Stimulated activated CD4-positive, alpha-beta T cell treated with anti-CD3 and anti-CD28 coated beads, Interleukin-4, amount 100 ng/mL, for 1 hour (primary cell): ENCODE measurements at places on chromosomes 13 and 19.
A peak's percentile ranks its signal among the peaks of the same experiment; 100 is the strongest.

DNA sequence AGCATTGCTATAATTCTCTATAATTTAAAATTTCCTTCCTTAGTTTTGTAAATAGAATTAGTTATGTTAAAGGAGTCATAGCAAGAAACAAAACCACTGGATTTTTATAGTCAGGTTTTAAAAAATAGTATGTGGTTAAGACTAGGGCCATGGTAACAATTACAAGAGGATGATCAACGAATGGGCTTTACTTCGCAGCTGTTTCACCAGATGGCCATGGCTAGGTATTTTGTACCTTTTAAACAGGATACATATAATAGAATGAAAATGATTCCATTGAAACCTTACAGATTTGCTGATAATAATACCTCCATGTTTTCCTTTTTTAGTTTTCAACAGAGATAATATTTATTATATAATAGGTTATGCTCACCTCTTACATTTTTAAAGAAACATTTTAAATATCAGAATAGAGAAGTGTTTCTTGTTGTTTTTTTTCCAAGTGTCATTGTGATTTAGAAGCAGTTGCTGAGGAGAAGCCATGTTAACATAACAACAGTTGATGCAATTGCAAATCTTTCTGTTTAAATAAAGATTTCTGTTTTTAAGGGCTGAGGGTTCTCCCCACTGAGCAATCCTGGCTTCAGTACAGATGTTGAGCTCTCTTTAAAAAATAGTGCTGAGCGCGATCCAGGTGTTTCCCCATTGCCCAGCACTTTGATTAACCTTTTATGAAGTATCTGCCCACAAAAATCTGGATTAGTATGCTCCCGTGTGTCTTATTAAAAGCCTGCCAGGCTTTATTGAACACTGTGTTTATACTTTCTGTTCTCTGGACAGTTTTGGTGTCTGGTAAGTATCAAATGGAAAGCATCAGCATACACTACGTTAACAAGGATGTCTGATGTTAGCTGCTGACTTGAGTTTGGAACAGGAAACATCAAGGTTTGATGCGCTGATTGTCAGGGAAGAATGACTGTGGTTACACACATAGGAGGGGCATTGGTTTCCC lies 205.3 kb downstream of the HS6ST3 start:
- DNase-seq = no peak

DNA sequence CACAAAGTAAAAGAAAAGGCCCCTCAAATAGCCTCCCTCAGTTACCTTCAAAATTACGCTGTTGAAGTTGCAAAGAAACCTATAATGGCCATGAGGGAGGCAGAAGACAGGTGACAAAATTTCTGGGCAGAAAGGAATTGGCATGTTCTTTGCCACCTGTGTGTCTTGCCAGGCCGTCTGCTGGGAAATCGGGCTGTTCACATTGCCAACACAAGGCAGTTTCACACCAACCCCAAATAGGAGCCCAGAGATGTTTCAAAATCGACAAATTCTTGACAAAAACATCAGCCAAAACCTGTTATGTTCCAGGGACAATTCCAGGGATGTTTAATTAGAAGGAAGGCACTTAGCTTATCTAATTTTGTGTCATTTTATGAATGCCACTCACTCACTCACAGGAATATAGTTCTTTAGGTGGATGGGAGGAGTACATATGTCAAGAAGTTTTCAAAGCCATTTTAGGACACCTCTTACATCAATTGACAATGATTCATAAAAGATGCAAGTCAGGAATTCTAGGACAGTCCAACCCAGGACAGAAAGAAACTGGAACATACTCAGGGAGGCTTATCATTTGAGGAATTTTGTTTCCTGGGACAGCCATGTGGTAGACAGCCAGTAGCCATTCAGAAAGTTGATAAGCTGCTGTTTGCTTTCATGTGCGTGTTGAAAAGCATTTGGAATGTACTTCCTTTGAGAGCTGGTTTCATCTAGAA lies 164.5 kb downstream of the RGCC start:
- no peak for DNase-seq

DNA sequence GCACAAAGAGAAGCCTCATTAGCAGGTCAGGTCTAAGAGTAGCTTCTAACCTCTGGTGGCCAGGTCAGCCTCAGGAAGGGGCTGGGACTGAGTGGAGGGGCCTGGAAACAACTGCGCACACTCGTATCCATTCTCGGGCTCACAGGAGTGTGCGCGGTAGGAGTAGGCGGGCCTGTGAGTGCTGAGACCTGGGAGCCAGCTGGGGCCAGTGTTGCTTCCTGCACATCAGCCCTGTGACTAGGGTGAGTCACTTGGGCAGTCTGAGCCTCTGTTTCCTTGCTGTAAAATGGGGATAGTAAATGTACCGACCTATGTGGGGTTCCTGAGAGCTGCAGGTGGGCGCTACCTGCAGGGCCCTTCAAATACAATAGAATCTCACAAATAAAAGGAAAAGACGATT lies 26.9 kb downstream of the SIN3B start:
- no peak for DNase-seq

DNA sequence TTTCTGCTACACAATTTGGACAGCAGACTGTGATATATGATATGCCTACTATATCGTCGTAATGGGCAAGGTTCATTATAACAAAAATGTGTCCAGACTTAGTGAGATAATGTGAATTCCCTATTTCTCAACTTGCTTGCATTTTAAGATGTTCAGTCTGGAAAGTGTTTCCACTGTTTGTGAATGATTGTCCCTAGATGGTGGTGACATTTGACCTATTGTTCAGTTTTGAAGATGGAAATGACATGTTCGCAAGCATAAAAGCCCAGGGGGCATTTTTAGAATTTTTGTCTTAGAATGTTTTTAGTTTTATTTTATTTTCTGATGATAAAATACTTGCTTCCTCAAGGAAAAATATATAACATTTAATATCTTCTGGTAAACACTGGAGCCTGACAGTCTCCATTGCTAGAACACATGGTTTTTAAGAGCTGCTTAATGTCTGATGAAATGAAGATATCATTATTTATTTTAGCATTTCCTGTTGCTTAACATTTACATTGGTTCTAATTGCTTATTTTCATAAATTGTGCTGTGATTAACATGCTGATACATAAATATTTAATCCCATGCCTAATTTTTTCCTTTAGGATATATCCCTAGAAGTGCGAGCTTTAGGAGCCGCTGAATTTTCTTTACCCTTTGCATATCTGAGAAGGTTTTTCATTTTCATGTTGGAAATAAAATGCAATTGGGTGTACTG lies 27.1 kb downstream of the MBNL2 start:
- DNase-seq = no peak

GRCh38 chr19:590396-590745 lies 690 bp downstream of the HCN2 start:
- no peak for DNase-seq

DNA sequence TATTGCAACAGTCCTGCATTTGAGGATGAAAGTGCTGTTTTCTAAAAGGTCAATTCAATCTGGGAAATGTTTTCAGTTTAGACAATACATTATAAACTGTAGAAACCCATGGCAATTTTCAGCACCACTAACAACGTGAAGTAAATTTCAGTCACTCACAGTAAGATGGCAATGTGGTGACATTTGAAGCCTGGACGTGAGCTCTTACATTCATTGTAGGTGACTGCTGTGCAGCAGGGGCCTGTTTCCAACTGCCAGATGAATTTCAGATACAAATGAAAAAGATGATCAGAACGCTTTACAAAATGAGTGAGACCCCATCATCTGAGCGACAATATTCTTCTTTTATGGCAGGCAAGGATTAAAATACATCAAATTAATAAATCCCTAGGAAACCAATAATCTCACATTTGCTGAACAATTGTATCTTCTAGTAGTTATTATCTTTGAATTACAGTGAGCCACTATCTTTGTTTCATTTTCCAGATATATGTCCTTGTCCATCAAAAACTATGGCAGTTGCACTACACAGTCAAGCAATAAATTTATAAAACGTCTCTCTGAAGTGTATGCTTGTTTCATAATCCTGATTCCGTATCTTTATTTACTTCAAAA lies 1816.8 kb downstream of the OLFM4 start:
- no peak for DNase-seq

DNA sequence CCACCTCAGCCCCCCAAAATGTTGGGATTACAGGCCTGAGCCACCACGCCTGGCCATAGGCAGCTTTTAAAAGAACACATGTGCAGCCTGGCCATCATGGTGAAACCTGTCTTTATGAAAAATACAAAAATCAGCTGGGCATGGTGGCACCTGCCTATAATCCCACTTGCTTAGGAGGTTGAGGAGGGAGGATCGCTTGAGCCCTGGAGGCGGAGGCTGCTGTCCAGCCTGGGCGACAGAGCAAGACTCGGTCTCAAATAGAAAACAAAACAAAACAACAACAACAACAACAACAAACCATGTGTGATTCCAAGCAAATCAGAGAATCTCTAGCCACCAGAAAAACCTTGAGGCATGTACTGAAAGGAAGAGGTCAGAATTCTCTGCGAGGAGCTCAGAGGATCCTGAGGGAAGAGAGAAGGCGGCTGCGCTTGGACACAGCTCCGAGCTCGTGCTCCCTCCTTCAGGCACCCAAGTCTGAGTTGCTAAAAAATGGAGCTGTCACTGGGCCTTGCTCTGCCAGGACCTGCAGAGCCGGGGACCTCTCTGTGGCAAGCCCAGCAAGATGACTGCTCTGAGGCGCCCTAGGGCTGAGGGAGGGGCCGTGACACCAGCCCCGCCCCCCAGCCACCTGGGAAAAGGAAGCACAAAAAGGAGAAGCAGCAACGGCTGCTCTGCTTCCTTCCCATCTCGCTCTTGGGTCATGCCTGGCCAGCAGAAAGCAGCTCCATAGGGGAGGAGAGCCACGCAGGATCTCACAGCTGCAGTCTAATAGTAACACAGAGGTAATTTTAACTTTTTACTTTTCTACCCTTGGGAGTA lies at the start of gene ARL11:
ARL11 (plus strand) TSS at position 677 of the 822 bp plus-strand sequence. CDS start 1,941 bp downstream, outside the sequence.
- DNase-seq = peak; percentile 63
